ENCODE measurements at places on chromosomes 1 and 21.

GRCh38 chr1:210332233-210332632 is 3.5 kb downstream of the HHAT start:
- DNase-seq = no peak

GRCh38 chr1:93701629-93702028 is 20.0 kb upstream of the BCAR3 start:
- peak; percentile 99 for DNase-seq

DNA sequence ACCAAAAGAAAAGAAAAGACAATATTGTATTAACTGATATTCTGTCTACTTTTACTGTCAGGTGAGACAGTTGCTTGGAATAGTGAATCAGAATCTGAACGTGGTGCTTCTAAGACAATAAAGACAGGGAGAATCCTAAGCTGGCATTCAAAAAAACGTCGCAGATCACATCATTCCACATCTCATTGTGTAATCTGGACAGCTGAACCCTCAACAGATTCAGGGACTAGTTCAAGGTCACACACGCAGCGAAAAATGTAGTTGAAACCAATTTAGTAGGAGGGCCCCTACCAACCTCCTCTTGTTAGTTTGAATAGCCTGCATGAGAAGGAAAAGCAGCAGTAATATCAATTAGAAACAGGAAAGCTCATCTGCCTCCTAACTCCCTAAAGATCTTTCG is 46.4 kb upstream of the KRTAP19-8 start:
- DNase-seq = no peak

- no peak for DNase-seq
These were observed 23.2 kb downstream of the CRYAA start for GRCh38 chr21:43191971-43192370.

GRCh38 chr21:38249256-38249655 is 7.5 kb upstream of the KCNJ15 start:
- no peak for DNase-seq

GRCh38 chr1:115727706-115728249 is 40.7 kb downstream of the CASQ2 start:
- DNase-seq = peak; percentile 92

DNA sequence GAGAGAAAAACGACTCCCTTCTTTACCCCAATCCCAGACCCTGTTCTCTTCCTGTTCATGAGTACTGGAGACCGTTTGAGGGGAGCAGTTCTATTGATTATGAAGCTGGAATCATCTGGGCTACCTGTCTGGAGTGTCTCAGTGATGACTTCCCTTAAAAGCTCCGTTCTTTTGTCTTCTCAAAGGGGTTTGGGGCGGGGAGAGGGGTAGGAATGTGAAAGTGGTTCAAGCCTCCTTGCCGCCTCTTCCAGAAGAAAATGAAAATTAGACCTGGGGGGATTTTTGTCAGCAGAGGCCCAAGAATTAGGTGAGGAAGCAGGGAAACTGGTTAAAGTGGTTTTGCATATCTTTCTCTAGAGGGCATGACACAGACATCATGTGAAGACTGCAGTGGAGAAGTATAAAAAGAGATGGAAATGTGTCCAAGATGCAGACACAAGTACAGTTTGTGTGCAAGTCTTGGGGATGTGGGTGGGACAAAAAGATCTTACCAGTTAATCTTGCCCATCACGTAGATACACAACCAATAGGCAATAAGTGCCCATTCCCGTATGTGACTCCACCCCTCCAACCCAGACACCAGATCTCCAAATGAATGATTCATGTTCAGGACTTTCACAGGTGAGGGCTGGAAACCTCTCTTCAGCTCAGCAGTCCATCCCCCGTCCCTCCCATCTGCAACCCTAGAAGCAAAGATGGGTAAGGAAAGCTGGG is 470 bp upstream of the MTMR11 start:
- DNase-seq = peak; percentile 44

- DNase-seq = peak; percentile 68
These were observed 35.2 kb downstream of the DNASE2B start for GRCh38 chr1:84433258-84434080.

GRCh38 chr1:82225421-82226185 is 424.9 kb downstream of the ADGRL2 start:
- DNase-seq = peak; percentile 47

DNA sequence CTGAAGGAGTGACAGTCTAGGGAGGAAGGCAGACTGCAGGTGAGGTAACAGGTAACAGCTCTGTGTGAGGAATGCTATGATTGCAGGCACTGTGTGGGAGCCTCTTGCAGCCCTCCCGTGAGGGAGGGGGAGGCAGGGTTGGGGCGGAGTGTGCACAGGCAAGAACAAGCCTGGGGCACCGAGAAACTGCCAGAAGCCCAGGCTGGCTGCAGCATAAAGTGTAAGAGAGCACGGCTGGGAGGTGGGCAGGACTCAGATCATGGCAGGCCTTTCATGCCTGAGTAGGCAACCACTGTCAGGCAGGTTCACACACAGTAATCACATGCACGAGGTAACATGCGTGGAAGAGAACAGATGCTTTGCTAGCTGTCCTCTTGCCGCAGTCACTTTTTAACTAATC is 11.3 kb upstream of the RHEX start:
- DNase-seq = no peak

DNA sequence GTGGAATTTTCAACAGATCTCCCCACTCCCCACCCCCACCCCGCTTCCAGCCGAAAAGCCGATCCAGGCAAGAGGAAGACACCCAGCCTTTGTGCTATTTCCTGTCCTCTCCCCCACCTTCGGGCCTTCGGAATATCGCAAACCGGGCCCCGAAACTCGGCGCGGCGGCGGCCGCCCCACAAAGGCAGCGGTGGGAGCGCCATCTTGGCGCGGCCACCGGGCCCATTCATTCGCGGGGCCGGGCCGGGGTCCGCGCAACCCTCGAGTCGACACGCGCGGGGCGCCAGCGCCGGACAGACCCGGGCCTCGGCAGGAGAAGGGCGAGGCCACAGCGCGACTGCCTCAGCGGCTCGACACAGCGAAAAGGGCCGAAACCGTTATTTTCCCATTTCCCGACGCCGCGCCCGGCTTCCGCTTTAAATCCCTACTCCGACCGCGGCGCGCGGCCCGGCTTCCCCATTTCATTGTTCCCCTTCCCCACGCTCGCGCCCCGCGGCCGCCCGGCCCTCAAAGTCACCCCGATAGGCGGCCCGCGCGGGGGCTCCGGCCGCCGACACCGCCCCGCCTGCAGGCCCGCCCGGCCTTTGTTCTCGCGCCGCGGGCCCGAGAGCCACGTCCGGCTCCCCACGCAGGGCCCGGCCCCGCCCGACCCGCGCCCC is 911 bp downstream of the GNB1 start:
- peak; percentile 57 for DNase-seq

GRCh38 chr1:153536012-153536670 is 350 bp upstream of the S100A6 start:
- DNase-seq = peak; percentile 85

DNA sequence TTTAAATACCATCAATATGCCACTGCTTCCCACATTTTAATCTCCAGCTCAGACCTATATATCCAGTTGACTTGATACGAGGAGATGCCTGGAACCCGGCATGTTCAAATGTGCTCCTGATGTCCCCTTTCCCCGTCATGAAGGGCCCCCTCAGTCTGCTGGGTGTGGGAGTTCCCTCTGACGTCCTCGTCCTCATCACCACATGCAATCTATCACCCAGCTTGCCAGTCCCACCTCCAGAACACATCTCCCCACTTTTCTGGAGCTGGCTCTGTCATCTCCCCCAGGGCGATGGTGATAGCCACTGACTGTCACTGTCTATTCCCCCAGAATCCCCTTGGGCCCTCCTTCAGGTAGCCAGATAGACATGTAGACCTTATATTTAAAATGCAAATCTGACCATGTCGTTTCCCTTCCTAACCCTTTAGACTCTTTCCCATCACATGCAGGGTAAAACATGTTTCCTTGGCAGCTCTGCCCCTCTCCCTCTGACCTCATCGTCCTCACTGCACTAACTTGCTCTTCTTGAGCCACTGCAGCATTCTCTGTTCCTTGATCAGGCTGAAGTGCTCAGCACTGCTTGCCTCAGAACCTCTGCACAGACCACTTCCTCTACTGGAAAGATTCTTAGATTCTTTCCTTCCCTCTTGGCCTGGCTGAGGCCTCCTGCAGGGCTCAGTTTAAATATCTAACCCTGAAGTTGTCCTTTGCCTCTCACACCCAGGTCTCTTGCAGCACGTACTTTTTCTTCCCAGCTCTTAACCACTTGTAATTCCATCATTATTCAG is 7.4 kb downstream of the AZIN2 start:
- peak; percentile 28 for DNase-seq

DNA sequence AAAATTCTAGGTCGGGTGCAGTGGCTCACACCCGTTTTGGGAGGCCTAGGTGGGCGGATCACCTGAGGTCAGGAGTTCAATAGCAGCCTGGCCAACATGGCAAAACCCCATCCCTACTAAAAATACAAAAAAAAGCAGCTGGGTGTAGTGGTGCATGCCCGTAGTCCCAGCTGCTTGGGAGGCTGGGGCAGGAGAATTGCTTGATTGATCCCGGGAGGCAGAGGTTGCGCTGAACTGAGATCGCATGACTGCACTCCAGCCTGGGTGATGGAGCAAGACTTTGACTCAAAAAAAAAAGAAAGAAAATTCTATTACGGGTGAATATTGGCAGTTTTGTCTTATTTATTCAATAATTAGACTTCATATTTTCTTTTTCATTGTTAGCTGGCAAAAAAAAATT is 62.1 kb downstream of the SNX7 start:
- no peak for DNase-seq

DNA sequence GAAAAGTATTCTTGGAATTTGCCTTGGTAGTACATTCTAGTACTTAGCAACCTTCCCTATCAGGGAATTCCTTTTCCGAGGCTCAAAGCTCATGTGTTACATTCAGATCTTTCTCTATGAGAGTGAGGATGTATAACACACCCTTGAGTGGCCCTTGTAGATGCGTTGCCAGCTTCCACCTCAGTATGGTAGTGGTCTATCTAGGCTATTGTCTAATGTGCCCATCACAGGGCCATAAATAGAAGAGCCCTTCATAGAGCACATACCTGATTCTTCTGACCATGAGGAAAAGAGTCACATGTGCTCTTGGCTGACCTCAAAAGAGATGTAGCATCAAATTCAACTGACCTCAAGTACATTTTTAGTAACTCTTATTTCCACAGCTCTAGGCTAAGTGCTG is 14.0 kb upstream of the ZC3H11B start:
- no peak for DNase-seq

DNA sequence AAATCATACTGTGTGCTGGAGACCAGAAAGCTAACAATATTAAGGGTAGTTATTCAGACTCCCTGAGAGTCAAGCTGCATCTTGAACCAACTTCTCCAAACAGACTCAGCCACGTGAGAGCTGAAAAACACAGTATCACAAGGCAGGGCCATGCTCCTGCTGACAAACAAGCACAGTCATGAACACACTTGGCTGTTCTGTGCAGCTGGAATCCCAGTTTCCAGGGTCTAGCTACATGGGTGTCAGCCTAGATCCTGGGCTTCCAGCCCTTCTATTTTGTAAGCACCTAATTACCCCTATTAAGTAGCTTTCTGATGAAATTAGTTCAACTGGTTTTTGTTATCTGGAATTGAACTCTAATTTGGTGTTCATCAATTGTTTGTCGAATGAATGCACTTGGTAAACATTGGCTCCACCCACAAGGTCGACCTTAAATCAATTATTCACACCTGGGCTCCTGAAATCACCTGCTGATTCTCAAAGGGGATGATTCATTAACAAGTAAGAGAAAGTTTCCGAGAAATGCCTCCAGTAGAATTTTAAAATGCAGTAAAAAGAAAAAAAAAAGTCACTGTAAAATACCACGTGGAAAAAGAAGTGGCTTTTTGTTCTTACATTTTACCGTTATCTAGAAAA is 179.3 kb downstream of the ZC3H11B start:
- no peak for DNase-seq

- peak; percentile 50 for DNase-seq
These were observed 32.2 kb downstream of the SNX27 start for GRCh38 chr1:151644001-151644400.

DNA sequence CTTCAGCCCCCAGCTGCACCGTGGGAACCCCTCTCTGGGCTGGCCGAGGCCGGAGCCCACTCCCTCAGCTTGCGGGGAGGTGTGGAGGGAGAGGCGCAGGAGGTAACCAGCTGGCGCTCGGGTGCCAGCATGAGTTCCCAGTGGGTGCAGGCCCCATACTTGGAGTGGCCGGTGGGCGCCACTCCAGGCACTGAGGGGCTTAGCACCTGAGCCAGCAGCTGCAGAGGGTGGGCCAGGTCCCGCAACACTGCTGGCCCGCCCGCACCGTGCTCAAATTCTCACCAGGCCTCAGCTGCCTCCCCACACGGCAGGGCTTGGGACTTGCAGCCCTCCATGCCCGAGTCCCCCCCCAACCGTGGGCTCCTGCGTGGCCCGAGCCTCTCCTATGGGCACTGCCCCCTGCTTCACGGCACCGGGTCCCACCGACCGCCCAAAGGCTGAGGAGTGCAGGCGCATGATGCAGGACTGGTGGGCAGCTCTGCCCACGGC is 47.2 kb downstream of the LRRC53 start:
- no peak for DNase-seq

- DNase-seq = peak; percentile 28
These were observed at the start of gene RGS7 for GRCh38 chr1:241356519-241357365. RGS7 (minus strand) TSS chr1:241357205.

- no peak for DNase-seq
These were observed 66.5 kb upstream of the ERRFI1 start for GRCh38 chr1:8092657-8093056.

GRCh38 chr21:34544032-34544496 is 32.1 kb upstream of the KCNE1 start:
- peak; percentile 80 for DNase-seq

GRCh38 chr1:80673935-80674597 is 1126.7 kb upstream of the ADGRL2 start:
- DNase-seq = no peak

DNA sequence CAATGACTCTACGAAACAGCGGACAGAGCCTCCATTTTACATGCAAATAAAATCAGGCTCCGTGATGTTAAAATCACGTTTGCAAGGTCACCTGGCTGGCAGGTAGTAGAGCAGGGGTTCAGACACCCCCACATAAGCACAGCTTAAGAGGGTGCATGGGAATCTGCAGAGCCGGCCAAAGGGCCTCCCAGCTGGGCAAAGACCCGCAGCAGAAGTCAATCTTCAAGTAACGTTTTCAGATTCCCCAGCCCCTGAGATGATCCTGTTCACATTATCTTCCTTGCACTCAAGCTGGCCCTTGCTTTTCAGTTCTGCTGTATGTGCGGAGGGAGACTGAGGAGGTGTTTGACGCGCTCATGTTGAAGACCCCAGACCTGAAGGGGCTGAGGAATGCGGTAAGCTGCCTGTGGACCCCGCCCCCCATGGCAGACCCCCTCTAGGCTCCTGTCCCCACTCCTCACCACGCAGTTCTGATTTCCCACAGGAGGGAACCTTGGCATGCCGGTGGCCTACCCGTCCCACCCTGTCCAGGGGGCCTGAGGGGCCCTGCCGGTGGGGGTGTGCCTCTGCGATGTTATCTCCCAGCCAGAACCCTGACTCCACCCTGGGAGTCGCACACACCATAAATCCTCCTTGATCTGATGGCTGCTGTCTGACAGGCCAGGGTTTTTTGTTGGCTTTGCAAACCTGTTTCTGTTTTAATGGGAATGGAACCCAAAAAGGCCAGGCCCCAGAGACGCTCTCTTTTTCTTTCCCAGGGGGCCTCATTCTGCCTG is 28.2 kb downstream of the GRHL3 start:
- DNase-seq = no peak
